Activated CD8-positive, alpha-beta memory T cell treated with anti-CD3 and anti-CD28 coated beads for 1 hour (primary cell): ENCODE measurements at places on chromosomes 6 and 20.

- no peak for DNase-seq
These were observed 56.5 kb upstream of the DST start for GRCh38 chr6:56699066-56699654.

GRCh38 chr20:10842116-10842515, 168.3 kb upstream of the JAG1 start:
- no peak for DNase-seq

- DNase-seq: no peak
These were observed 865 bp upstream of the DAAM2 start for GRCh38 chr6:39791311-39791710.

DNA sequence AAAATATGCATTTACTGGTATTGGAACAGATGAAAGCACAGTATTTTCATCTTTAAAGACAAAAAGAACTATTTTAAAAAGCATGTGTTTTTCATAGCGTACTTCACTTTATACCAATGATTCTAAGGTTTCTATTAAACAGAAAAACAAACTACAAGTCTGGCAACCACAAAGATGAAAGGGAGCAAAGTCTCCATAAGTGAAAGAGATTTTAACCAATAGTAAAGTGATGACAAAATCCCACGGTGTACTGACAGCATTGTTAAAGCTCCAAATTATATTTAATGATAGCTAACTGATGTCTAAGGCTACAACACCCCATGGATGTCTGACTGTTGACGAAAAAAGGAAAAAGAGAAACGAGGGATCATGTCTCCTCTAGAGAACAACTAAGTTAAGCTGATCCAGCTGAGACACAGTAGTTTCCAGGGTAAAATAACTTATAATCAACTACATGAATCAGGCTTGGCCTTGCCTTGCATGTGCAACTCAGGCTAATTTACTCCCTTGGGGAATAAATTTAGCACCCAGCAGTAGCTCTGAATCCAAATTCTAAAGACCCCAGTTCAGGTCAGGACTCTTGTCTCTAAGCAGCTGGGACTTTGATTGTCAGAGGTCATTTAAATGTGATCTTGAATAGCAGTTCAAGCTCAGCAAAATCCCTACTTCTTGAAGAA, 56.0 kb upstream of the TAB2 start:
- DNase-seq: no peak

GRCh38 chr6:159931112-159931511, 37.8 kb upstream of the IGF2R start:
- DNase-seq: no peak
